ENCODE measurements at places on chromosomes 5 and 9.

GRCh38 chr9:87324613-87325194 lies 173.0 kb upstream of the DAPK1 start:
- no peak for DNase-seq

DNA sequence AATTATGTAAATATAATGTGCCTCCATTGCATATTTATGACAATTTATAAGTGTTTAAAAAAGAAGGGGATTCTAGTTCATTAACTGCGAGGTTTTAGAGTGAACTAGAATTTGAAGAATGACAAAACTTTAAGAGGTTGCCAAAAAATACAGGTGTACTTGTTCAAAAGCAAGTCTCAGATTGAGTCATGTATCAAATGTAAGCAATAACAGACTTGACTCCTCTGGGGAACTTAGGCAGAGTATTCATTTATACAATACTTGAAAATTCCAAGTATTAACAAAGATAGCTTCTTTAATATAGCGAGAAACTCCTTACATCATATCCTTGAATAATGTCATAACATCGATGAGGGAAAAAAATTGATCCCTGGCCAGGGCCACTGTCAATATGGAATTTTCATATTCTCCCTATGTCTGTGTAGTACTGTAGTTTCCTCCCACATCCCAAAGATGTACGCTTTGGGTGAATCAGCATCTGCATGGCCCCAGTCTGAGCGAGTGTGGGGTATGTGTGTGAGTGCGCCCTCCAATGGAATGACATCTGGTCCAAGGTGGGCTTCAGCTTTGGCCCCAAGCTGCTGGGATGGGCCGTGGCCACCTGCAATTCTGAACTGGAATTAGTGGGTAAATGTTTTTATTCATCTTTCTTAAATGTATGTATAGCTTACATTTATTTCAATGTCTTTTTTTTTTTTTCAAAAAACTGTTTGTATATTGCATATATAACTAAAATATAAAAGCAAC lies 70.1 kb downstream of the RIC1 start:
- DNase-seq: no peak

GRCh38 chr5:112563169-112563826 lies 144.2 kb upstream of the EPB41L4A start:
- no peak for DNase-seq

GRCh38 chr5:16082053-16082452 lies 97.5 kb downstream of the MARCHF11 start:
- no peak for DNase-seq

DNA sequence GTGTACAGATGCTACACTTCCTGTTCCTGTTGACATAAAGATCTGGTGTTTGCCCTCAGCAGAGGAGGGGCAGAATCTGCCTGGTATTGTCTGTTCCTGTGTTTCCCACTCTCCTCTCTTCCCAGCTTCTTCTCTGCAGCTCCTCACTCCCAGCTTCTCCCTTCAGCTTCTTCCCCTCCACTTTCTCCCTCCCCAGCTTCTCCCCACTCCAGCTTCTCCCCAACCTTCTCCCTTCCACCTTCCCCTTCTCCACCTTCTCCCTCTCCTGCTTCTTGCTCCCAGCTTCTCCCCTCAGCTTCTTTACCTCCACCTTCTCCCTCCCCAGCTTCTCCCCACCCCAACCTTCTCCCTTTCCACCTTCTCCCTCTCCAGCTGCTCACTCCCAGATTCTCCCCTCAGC lies 148.9 kb upstream of the IRX2 start:
- no peak for DNase-seq

- no peak for DNase-seq
These were observed 282.3 kb downstream of the DEPDC1B start for GRCh38 chr5:60417500-60418181.

- no peak for DNase-seq
These were observed 50.9 kb downstream of the OSTF1 start for GRCh38 chr9:75139201-75139600.

DNA sequence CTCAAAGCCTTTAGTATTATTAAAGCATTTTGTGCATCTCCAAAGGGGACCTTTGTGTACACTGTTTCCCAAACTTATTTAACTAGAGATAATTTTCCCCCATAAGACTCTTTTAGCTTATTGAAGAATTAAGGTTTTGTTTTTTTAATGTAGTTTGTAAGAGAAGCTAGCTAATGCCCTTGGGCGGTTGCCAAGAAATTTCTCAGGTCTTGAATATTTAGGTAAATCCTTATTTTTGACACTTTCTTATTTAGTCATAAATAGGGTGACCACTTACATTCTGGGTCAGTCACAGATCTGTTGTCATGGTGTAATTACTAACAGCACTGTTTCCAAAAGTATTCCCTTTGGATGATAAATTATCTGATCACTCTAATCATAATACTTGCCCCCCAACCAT lies 27.2 kb downstream of the TNFAIP8 start:
- no peak for DNase-seq

DNA sequence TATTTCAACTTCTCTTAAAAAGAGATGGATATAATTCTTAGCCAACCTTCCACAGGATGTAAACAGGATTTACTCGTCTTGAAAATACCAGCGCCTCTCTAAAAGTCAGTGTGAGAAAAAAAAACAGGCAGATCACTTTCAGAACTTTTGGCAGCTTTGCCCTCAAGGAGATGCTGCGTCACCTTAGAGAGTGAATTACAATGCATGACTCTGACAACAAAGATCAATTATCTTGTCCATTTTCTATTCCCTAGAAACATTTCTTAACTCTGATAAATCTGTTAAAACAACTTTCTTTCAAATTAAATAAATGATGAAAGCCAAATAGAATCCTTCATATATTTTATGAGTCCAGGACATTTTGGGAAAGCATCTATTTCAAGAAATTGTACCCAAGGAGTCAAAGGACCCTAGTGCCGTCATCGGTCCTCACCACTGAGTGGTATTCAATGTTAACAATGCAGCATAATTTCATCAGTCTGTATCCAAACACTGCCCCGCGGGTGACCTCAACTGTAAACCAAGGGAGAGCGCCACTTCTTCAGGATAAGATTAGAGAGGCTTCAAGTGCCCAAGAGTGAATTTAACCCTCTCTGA lies 536.0 kb downstream of the PDE4D start:
- DNase-seq: no peak

DNA sequence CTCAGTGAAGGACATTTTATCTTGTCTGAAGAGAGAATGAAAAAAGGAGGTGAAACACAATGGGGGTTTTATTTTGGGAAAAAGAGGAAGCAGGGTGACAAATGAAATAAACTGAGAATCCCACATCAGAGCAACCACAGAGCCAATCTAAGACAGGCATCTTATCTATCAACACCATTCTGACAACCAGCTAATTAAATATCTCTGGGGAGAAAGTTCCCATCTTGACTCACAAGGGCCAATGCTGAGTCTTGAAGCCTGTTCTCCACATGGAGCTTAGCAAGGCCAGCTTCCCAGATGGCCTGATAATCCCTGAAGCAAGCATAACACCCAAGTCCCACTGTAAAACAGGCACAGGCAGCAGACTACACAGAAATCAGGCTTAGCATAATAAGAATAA lies 30.4 kb downstream of the DPYSL3 start:
- no peak for DNase-seq

- DNase-seq: no peak
These were observed 592.5 kb upstream of the CLINT1 start for GRCh38 chr5:158451203-158451992.

GRCh38 chr5:62473209-62473608 lies 60.6 kb downstream of the IPO11 start:
- no peak for DNase-seq

DNA sequence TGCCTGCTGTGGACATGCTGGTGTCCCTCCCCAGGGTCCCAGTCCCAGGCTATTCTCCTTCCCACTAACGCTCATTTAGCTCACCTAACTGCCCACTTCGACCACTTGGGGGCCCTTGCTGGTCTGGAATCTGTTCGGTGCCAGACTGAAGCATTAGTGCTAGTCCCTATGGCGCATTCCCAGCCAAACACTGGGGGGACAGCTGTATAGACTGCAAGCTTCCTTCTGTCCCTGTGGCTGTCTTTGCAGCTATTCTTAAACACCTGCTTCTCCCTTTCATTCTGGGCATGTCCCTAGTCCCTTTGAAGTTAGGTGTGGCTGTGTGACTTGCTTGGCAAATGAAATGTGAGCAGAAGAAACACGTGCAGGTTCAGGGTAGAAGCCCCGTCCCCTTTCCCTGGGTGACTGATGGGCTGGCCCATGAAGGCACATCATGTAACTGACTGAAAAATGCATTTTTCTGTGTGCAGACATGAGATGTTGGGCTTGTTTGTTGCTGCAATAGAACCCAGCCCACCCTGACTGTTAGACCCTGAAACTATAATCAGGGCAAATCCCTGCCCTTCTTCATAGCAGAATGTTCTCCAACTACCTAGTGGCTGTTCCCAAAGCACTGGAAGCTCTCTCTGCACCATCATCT lies 134.4 kb downstream of the BARX1 start:
- no peak for DNase-seq

DNA sequence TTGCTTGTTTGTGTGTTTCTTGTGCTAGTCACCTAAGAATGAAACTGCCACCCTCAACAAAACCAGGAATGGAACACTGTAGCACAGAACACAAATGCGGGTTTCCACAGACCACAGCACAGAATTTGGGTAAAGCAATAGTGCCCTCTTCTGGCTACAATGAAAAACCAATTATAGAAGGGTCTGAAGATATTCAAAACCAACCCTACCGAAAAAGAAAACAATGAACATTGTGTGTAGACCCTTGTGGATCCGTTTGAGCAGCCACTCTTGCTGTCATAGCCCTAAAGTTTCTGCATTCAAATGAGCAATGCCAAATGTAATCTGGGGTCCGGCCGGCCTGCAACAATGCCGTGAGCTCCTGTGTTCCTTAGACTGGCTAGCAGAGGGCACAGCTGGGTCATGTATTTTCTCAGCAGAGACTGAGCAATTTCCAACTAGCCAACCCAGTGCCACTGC lies 8.3 kb upstream of the ENC1 start:
- no peak for DNase-seq

DNA sequence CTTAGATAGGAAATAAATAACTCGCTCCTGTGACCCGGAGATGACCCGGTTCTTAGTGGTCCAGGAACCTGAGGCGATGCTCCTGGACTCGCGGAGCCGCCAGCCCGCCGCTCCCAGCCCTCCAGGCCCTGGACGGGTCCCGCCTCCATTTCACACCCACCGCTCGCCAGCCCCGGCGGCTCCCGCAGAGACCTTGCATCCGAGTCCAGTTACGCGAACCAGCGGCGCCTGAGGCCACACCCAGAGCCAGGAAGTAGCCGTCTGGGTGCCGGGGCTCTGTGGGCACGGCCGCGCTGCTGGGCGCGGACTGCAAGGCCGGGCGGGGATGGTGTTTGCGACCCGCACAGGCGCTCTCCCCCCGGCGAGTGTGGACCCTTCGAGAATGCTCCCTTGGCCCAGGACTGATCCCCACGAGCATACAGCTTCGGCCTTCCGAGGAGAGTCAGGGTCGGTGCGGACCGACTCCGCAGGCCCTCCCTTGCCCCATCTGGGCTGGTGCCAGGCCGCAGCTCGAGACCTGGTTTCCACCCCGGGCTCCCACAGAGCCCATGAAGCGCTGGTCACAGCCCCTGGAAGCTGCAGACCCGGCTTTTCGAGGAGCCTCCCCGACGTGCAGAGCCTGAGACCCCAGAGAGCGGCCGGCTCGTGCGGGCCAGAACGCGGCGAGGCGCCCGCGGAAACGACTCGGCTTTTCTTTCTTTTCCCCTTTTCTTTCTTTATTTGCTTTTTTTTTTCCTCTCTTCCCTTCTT lies 5.2 kb upstream of the BARX1 start:
- peak; percentile 60 for DNase-seq

GRCh38 chr9:91905991-91906469 lies 44.0 kb downstream of the ROR2 start:
- peak; percentile 70 for DNase-seq

- no peak for DNase-seq
These were observed 59.8 kb downstream of the ARSB start for GRCh38 chr5:78925129-78925876.

DNA sequence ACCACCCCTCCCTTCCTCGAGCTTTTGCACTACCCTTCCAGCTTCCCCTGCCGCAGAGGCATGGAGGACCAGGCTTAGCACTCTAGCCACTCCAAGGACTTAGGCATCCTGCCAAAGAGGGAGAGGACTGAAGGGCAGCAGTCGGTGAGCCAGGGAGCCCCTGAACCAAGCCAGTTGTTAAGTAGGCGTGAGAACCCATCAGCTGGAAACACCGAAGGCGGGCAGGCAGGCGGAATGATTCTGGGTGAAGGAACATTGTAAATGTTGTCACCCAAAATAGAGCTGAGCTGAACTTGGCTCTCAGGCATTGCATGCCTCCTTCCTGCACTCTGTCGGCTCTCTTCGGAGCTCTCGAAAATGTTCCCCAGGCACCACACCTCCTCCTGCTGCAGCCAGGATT lies 42.8 kb downstream of the NRG2 start:
- DNase-seq: no peak

DNA sequence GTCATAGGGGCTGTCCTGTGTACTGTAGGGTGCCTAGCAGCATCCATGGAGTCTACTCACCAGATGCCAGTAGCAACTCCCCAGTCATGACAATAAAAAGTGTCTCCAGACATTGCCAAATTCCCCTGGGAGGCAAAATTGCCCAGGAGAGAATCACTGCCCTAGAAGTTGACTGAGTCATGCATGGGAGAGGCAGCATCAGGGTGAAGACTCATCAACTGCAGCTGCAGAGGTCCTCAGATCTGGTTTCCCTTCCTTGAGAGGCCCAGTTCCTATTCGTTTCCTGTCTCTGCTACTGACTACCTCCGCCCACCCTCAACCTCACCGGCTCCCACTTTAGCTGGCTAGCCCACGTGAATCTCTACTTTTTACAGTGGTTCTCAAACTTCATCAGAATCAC lies 88.6 kb upstream of the AGXT2 start:
- DNase-seq: no peak

GRCh38 chr5:60332244-60333004 lies 367.5 kb downstream of the DEPDC1B start:
- no peak for DNase-seq

DNA sequence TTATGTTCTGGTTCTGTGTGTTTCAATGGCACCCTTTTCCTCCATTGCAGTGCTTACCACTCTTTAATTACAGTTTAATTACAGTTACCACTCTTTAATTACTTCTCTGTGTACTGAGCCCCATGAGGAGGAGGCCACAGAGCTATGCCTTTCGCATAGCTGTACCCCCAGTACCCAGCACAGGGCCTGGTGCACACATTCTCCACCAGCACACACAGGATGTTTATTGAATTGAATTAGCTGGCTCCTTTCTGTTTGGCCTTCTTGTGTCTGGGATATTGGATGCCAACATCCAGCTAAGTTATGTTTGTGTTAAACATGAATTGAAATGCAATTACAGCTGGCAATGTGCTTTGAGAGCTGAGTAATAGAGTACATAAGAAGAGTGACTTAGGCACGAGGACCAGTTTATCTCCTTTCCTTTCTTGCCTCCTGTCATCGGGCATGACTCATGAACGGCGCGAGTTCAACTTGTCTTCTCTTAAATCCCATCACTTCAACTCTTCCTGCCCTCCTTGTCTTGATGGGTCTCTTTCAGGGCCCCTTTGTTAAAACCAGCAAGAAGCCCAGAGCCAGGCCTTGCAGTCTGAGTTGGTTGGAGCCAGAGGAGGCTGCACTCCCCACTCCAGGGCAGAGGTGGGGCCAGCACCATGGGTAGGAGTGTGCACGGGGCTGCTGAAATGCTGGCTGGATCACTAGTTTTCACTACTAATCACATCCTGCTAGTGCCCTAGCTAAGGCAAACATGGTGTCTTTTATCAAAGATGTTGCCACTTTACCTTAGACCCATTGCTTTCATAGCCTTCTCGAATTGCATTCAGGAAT lies 37.4 kb downstream of the MVB12B start:
- DNase-seq: no peak

GRCh38 chr5:17989567-17990563 lies 355.6 kb downstream of the TAF11L14 start:
- DNase-seq: no peak

- DNase-seq: no peak
These were observed 22.5 kb upstream of the MAST4 start for GRCh38 chr5:66573733-66574132.
